NCI-H1092 (cell line): ENCODE measurements at places on chromosomes 16 and 17.

DNA sequence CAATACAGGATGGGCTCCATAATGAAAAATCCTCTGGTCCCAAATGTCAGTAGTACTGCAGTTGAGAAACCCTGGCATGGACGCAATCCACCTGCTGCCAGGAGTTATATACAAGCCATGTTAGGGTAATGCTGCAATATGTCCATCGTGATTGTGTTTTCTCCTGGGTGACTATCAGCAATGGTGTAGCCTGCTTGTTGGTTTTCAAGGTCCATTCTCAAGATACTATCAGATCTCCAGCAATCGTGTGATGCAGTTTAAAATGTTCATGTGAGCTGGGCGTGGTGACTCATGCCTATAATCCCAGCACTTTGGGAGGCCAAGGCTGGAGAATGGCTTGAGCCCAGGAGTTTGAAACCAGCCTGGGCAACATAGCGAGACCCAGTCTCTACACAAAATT, 24.0 kb downstream of the ABCC1 start:
- DNase-seq = no peak

GRCh38 chr16:31707743-31708335, 165.8 kb upstream of the ZNF267 start:
- DNase-seq = no peak

DNA sequence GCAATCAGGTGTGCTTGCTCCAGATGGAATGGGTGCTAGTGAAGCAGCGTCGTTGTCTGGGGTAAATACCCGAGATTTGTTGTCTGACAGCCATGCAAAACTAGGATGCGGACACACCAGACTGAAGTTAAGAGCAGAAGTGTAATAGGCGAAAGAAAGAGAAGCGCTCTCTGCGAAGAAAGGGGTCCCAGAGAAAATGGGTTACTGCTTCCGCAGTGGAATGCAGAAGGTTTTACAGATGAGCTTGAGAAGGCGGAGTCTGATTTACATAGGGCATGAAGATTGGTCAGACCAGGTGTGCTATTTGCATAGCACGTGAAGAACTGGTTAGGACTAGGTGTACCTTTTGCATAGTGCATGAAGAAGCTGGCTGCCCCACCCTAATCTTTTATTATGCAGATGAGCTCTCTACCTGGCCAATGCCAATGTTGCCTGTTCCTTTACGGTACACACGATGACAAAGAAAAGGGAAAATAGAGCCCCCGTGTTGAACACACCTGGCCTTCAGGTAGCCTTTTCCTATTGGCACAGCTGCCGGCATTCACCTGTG, 32.0 kb upstream of the SNN start:
- DNase-seq = peak; percentile 10

DNA sequence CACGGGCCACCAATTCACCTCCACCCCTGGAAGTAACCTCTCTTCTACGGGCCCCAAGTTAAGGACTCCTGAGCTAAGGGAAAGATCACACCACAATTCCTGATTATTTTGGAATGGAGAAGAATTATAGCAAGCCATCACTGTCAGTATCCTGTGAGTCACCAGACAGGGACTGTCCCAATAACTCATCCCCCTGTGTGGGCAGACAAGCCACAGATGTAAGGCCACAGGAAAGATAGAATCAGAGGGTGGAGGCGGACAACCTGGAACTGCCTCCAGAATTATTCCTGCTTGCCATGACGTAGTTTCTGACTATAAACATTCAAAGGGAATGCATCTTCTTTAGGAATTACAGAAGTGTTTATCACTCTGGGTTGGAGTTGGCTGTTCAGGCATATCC, 5.8 kb upstream of the MYO1D start:
- DNase-seq = no peak

DNA sequence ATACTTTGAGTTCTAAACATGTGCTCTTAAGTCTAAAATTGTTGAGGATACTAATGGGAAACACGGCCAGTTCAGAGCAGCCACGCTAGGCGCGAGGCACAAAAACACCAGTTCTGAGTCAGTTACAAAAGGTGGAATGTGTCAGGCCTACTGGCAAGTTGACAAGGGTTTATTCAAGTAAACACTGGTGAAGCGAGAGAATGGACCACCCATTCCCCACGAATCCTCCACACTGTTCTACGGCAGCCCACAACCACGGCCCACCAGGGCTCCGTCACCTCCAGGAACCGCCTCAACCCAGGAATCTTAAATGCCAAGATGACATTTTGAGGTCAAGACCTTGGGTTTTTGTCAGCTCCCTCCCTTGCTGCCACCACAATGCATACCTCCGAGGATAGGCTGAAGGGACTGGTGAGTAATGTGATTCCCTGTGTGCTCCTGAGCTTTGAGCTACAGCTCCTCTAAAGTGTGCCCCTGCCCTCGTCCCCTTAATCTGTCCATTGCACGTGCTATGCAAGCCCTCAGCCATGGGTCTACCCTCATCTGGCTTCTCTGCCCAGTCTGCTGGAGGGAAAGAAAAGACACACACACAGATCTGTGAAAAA, 28.5 kb upstream of the TRAP1 start:
- DNase-seq = no peak

DNA sequence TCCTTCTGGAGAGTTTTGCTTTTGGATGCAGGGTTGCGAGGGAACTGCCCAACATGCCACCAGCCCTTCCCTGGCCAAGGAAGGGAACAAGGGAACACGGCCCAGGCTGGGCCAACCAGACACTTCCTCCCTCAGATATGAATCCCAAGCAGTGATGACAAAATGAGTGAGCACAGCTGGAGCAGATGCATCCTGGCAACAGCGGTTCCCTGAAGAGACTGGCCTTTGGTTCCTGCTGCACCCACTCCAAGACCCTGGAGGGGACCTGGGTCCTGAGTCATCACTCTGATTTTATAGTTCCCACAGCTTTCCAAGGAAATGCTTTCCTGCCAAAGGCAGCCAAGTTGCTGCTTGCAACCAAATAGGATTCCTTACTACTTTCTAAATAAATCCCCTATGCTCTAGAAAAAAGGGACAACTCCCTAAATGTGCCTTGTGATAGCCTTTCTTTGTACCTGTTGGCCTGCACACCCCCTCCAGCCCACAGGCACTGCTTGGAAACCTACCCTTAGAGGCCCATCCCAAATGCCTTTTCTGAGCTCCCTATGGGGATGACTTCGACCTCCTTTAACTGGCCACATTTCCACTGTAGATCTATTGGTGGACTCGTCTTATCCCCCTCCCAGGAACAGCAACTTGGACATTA, 5.3 kb downstream of the ST3GAL2 start:
- DNase-seq = no peak

- DNase-seq = no peak
These were observed 4.9 kb downstream of the TEPSIN start for GRCh38 chr17:81233811-81234505.

DNA sequence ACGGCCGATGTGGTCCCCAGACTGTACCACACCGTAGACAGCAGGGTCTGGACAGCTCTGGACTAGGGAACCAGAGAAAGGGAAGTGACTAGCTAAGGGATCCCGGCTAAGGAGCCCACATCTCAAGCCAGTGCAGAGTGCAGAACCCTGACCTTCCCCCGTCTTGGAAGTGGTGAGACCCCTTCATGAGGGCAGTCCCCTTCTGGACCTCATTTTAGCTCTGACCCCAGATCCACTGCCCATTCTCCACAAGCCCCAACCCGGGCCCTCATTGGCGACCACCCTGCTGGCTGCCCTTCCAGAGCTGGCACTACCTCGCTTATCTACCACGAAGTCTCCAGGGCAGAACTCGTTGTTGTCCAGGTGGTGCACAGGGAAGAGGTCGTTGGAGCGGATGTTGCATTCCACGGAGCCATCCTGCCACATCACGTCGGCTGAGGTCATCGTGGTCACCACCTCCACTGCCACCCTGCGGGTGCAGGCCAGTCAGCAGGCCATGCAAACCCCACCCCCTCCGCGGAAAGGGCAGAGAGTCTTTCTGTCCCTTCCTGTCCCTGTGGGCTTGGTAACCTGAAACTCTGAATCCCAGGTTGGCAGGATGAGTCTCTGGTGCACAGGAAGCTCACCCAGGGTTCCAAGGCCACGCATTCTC, 14.2 kb downstream of the SPHK1 start:
- no peak for DNase-seq

- DNase-seq = no peak
These were observed 45.5 kb downstream of the CYTH1 start for GRCh38 chr17:78736526-78737079.

DNA sequence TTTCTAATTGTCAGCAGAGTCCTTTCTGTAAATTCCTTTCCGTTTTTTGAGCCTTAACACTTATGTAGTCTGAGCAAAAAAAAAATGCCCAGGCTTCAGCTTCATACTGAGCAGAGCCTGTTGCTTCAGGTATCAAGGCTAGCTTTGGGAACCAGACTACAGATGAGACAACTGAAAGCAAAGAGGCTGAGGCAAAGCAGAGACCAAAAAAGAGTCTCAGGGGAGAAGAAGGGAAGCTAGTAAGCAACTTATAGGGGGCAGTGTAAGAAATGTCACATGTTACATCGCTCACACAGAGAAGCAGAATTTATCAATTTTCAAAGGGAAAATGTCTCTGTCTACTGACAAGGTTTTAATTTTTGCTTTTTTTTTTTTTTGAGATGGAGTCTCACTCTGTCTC, 3.3 kb downstream of the HASPIN start:
- no peak for DNase-seq

DNA sequence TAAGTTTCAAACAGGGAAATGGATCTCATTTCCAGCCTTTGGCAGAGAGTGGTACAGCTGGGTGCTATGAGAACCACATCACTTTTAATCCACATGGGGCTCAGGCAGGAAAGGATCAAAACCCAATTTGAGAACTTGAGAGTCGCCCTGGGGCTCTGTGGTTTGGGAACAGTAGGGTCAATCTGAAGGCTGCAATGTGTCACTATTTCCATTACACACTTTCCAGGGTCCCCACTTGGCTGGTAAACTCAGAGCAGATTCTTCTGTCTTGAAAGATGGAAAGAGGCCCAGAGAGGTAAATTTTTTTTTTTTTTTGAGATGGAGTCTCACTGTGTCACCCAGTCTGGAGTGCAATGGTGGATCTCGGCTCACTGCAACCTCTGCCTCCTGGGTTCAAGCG, 6.7 kb upstream of the HIGD1B start:
- no peak for DNase-seq

DNA sequence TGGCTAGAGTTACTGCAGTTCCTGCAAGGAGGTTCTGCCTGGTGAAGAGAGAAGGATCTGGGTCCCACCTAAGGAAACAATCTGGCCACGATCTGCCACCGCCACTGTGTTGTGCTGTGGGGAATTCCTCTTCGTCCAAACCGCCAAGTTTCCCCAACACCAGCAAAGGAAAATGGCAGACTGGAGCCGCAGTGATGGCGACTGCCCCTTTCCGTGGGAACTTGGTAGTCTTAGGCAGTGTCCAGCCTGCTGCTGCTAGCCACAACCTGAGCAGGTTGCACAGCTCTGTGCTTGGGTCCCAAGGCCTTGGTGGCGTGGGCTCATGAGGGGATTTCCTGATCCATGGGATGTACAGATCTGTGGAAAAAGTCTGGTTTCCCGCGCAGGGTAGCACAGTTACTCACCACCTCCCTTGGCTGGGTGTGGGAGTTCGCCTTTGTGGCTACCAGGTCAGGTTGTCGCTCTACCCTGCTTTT, 28.6 kb downstream of the NFATC3 start:
- DNase-seq = no peak

DNA sequence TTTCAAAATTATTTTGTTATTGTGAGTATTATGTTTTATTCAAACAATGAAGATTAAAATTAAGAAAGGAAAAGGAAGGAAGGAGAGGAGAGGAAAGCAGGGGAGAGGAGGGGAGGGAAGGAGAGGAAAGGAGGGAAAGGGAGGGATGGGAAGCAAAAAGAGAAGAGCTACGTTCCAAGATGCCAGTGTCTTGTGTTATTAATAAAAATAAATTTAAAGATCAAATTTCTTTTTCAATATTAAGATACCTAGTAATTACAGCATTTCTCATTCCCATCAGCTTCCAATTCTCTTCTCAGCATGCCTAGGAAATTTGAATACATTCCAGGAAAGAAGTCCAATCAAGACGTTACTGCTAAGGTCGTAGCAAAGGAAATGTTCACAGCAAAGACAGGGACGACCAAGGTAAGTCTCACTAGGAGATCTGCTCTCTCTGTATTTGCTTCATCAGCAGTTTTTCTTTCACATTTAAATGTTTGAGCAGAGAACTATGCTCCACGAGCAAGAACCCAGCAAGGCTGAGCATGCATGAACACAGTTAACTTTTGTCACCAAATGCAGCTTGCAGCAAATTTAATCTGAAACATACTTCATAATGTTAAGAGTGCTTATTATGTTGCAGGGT, 63.3 kb upstream of the HLF start:
- DNase-seq = no peak

DNA sequence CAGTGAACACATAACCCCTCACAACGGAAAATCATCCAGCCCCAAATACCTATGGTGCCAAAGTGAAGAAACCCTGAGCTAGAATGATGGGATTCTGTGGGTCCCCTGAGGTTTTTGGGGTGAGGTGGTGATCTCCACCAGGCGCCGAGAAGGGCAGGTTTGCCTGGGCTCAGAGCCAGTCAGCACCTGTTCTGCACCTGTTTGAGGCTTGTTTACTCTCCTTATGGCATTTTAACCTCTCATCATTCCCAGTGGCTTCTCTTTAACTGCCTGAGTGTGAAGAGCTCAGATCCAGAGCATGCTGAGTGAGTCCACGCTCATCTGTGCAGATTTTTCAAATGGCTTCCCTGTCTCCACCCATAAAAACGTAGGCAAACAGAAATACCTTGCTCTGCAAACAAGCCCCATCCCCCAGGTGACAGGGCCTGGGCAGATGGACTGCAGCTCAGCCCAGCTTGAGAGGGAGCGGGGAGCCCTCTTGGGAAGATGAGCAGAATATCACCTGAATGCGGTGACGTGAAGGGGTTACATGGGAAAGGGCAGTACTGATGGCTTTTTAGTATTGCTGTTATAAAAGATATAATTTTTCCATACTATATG, 40.1 kb upstream of the CLEC19A start:
- DNase-seq = peak; percentile 91

GRCh38 chr16:49618955-49619354, 237.0 kb downstream of the ZNF423 start:
- DNase-seq = no peak

DNA sequence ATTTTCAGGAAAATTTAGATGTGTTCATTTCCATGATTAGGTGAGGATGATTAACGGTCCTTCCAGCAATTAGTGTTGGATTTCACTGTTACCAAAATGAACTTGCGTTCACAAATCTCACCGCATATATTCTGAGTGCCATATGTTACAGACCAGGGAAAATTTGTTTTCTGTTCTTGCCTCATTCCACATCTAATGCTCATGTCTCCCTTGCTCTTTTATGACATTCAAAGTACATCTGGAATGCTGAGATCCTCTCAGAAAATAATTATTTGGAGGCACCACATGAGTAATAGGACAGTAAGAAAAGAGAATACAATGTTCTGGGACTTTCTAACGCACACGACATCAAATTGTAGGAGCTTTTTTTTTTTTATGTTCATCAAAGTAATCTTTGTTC, 406.5 kb downstream of the SHISA9 start:
- DNase-seq = no peak

- DNase-seq = no peak
These were observed 9.3 kb upstream of the ROGDI start for GRCh38 chr16:4811773-4812172.

DNA sequence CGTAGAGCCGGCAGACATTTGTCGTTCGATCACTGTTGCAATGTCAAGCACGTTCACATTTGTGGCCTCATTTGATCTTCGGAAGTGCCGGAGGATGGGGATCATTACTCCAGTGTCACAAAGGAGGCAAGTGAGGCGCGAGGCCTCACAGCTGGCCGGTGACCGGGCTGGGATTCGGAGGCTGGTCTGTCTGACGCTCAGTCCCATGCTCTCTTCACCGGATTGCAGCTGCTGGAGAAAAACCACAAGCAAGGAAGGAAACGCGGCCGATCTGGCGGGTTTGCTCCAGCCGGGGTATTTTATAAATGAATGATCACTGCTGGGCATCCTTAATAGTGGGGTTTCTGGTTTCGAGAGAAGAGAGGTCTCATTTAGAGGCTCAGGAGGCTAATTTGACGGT, 127.8 kb downstream of the OR1D5 start:
- no peak for DNase-seq
